Upper lobe of left lung (tissue), 6 donors: ENCODE measurements at places on chromosomes 1 and 21. TPM values are rescaled to one million over a fixed set of nuclear protein-coding genes. Genes with fewer than 3 reads are reported as not detected.
A peak's percentile ranks its signal among the peaks of the same experiment; 100 is the strongest.

GRCh38 chr1:31532173-31532572, 44.1 kb upstream of the TINAGL1 start:
- H3K36me3 ChIP-seq: no peaks in the 10 kb centered on the region
- peaks cover 2% of the 10 kb centered on the region for H3K4me1 ChIP-seq
- H3K27ac ChIP-seq: no peak overlapping the region
- no peak overlapping the region for H3K4me3 ChIP-seq

Gene COL24A1
- 0.67 TPM for total RNA-seq

GRCh38 chr21:42120903-42121535, 49.9 kb downstream of the UMODL1 start:
- DNase-seq: no peak
- no peak overlapping the region for H3K4me3 ChIP-seq
- H3K27me3 ChIP-seq: no peaks in the 10 kb centered on the region
- H3K27ac ChIP-seq: no peak overlapping the region
- H3K4me1 ChIP-seq: peaks cover 23% of the 10 kb centered on the region

DNA sequence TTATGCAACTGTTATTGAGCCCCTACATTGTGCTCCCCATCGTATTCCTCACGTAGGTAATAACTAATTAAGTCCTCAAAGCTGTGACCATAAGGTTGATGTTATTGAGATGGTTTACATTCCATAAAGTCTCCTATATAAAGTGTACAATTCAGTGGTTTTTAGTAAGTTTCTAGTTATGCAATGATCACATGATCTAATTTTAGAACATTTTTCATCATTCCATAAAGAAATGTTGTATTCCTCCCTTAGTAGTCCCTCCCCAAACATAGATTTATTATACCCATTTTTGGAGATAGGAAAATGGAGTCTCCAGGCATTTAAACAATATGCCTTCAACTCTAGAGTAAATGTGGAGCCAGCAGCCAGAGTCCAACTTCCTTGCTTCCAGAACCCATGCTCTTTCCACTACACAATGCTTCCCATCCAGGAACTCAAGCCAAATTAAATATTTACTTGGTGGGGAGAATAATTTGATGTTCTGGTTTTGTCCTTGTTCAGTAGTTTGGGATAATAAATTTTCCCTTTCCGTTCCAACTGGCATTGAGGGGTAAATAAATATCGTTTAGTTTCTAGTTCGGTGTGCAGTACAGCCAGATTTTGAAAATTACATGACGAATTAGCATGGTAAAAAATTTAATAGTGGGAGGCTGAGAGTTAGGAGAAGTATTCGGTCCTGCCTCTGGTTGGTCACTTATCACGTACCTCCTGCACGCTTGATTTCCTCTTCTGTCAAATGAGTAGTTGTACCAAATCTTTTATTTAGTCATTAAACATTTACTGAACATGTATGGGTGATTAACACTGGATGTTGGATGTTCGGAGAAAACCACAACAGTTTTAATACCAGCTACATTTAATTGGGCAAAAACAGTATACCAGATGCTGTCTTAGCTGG, 66.3 kb downstream of the CACHD1 start:
- H3K4me3 ChIP-seq: no peak overlapping the region
- H3K4me1 ChIP-seq: peaks cover 57% of the 10 kb centered on the region
- no peaks in the 10 kb centered on the region for H3K36me3 ChIP-seq
- no peaks in the 10 kb centered on the region for H3K27me3 ChIP-seq

DNA sequence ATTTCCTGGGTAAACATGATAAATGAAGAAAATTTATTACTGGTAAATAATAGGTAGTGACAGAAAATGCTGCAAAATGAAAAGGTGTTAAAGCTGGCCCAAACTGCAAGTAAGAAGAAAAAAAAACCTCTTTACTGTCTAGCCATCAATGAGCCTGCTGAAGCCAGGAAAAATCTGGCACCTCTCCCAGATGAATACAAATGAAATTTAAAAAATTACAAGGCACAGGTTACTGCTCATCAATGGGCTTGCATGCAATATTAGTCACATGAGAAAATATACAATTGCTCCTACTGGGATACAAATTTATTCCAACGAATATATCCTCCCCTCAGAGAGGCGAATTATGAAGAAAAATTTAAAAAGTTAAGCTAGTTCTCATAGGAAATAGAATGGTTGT, 1422.5 kb downstream of the KCNT2 start:
- H3K4me3 ChIP-seq: no peak overlapping the region
- no peak for DNase-seq
- H3K27me3 ChIP-seq: no peaks in the 10 kb centered on the region

DNA sequence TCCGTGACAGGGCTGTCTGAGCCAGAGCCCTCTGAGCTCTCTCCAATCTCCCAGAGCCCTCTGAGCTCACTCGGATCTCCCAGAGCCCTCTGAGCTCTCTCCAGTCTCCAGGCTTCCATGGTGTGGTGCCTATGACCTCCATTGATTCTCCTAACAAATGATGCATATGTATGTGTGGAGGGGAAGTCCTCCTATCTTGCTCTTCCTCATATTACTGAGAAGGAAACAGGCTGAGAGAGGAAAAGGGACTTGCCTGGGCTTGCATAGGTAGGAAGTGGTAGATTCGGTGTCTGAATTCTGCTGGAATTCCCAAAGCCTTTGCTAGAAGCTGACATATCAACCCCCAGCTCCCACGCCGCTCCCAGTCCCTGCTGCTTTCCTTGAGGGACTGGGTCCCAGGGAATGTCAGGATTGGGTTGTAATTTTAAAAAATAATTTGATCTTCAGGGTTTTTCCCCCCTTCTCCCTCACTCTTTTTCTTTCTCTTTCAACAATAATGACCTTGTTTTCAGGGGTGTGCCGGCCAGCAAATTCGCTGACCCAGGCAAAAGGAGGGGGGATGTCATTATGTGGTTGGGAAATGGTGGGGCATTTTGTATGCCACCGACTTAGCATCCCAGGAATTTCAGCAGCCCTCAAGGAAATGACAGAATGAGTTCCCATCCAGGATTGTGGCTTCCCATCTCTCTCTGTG, 42.3 kb upstream of the RUNX3 start:
- H3K4me3 ChIP-seq: no peak overlapping the region

- H3K4me1 ChIP-seq: peaks cover 48% of the 10 kb centered on the region
- no peak for DNase-seq
- no peaks in the 10 kb centered on the region for H3K27me3 ChIP-seq
- H3K4me3 ChIP-seq: no peak overlapping the region
Measured at GRCh38 chr1:94094469-94095111, 26.4 kb downstream of the ABCA4 start.

DNA sequence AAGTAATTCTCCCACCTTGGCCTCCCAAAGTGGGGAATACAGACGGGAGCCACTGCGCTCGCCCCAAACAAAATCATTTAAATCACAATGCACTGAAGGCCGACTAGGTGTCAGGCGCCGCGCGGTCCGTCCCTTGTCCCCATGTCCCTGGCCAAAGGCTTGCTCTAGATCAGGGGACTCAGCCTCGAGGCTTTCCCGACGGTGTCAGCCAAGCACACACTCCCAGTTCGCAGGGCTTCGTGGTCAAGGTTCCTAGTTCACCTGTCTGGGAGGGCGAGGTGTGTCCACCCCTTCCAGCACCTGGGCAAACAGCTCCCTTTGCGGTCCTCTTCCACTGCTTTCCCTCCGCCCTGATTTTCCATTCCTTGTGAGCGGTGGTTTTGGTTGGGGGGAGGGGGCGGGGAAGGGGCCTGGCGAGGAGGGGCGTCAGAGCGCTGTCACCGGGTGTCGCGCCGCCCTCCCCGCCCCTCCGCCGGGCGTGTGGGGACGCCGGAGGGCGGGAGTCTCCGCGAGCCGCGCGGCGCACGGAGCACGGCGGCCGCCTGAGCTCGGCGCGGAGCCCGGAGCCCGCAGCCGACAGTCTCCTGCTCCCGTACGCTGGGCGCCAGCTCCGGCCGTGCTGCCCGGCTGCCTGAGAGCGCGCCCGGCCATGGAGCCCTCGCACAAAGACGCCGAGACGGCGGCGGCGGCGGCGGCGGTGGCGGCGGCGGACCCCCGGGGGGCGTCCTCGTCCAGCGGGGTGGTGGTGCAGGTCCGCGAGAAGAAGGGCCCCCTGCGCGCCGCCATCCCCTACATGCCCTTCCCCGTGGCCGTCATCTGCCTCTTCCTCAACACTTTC, at the start of gene STUM:
TSS of gene STUM (plus strand) at position 509 of the 838 bp plus-strand sequence. CDS start at position 650, 141 bp downstream.
- H3K27me3 ChIP-seq: no peaks in the 10 kb centered on the region
- H3K4me1 ChIP-seq: peaks cover 26% of the 10 kb centered on the region
- no peak within 1 kb of the TSS for H3K27ac ChIP-seq
- no peak for DNase-seq
- peak within 1 kb of the TSS; percentile 39 for H3K4me3 ChIP-seq

Gene HPDL
- 0.37 TPM for total RNA-seq

- no peak overlapping the region for H3K4me3 ChIP-seq
- H3K36me3 ChIP-seq: no peaks in the 10 kb centered on the region
- no peaks in the 10 kb centered on the region for H3K27me3 ChIP-seq
- H3K27ac ChIP-seq: no peak overlapping the region
Measured at GRCh38 chr1:227913396-227913763, 34.4 kb downstream of the WNT9A start.

Gene IFI16
- 64.3 TPM for total RNA-seq

GRCh38 chr21:33936301-33937038, 20.9 kb upstream of the ATP5PO start:
- H3K4me1 ChIP-seq: peaks cover 4% of the 10 kb centered on the region
- no peaks in the 10 kb centered on the region for H3K36me3 ChIP-seq

GRCh38 chr1:66253330-66253921, 280.5 kb upstream of the SGIP1 start:
- no peak overlapping the region for H3K4me3 ChIP-seq
- H3K36me3 ChIP-seq: no peaks in the 10 kb centered on the region
- DNase-seq: no peak
- H3K27me3 ChIP-seq: no peaks in the 10 kb centered on the region
- no peak overlapping the region for H3K27ac ChIP-seq

Gene KRTAP19-1
- not detected for total RNA-seq

DNA sequence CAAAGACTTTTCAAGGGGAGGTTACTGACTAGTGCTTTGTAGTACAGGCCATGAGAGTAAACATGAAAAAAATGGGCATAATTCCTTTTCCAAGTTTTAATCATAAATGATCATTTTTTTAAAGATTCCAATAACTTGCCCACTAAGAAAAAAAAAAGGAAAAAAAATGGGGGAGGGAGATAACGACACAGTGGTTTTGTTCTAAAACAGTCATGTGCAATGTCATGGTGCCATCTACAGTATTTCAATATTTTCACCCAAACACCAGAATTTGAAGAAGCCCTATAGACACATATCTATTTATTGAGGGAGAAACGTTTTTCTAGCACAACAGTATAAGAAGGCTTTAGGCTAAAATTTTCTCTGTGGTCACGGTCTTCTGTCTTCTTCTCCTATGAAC, 250.2 kb downstream of the LTN1 start:
- no peaks in the 10 kb centered on the region for H3K27me3 ChIP-seq
- no peak for DNase-seq
- H3K27ac ChIP-seq: no peak overlapping the region
- no peaks in the 10 kb centered on the region for H3K36me3 ChIP-seq
- peaks cover 9% of the 10 kb centered on the region for H3K4me1 ChIP-seq
- H3K4me3 ChIP-seq: no peak overlapping the region

Gene LAMTOR2
- total RNA-seq: 35.6 TPM

Gene TMPRSS3
- 4.7 TPM for total RNA-seq

GRCh38 chr1:220803401-220804201, 16.9 kb downstream of the MTARC1 start:
- H3K27ac ChIP-seq: no peak overlapping the region
- DNase-seq: no peak
- no peak overlapping the region for H3K4me3 ChIP-seq
- no peaks in the 10 kb centered on the region for H3K4me1 ChIP-seq
- no peaks in the 10 kb centered on the region for H3K27me3 ChIP-seq

Gene ITGB2
- total RNA-seq: 73.1 TPM

Gene DESI2
- 83.8 TPM for total RNA-seq

DNA sequence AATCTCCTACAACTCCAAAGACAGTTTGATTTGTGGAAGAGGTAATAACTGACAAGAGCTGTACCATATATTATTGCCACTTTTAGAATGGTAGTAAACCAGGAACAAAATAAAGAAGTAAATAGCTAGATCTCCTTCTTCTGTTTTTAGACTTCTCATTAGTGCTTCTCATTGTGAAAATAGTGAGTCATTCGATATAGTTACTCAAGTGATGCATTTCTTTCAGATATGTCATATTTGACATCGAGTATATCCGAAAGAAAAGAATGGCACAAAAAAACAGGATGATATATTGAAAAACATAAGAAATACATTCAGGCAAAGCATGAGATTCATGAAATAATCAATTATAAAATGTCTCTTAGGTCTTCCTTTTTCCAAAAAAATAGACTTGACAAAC, 1346.1 kb downstream of the BRINP3 start:
- no peak overlapping the region for H3K4me3 ChIP-seq
- no peaks in the 10 kb centered on the region for H3K36me3 ChIP-seq
- no peaks in the 10 kb centered on the region for H3K4me1 ChIP-seq
- no peak for DNase-seq
- H3K27me3 ChIP-seq: no peaks in the 10 kb centered on the region
- no peak overlapping the region for H3K27ac ChIP-seq

Gene LCE6A
- total RNA-seq: not detected
